ENCODE measurements at places on chromosomes 7 and 10.

DNA sequence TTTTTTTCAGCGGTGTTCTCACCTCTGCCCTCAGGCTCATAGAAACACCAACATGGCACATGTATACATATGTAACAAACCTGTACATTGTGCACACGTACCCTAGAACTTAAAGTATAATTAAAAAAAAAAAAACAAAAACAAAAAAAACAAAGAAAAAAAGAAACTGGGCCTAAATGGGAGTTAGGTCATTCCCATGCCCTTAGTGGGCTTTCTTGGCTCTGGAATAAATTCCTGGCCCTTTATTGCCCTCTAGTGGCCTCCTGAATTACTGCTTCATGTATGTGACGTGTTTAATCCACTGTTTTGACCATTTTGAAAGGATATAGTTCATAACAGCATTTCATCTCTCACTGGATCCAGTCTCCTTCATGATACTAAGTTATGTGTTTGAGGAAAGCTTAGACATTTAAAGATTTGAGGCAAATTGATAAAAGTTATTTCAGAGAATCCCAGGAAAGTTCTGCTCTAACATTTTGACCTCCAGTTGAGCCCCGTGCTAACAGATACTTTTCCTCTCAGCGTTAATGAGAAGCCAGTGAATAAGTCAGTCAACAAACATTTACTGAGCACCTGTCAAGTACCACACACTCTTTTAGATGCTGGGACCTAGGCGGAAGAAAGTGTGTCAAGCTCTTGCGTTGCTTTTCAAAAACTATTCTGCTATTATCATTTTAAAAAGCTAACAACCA, 54.7 kb upstream of the SYPL1 start:
- peak; percentile 28 for DNase-seq

DNA sequence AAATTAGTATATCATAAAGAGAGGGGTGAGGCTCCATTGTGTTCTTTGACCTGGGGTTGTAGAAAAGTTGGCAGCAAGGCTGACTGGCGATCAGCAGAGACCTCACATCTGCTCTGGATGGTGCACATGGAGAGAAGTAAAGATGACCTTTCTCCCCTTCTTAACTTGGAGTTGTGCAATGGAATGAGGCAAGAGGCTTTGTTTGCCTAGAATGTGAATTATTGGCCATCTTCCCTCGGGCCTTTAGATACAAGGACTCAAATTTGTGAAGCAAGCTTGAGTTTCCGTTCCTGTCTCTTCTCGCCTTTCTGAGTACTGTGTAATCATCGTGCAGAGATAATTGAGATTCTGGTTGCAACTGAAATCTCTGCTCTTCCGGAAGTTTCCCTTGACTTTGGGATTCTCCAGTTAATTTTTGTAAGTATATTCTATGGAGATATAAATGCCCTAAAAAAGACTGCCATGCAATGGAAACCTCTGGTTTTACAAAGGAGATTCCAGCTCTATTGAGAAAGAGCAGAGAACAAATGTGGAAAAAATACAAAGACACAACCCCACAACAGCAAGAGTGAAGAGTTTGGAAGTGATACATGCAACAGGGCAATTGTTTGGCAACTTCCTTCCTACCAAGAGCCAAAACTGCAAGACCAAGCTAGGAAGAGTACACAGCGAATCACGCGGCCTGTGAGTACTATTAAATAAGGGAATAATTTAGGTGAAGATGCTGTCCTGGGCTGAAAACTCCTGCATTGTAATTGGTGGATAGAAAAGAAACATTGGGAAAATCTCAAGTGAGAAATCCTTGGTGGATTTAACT, 542.3 kb upstream of the NRP1 start:
- DNase-seq, result no peak

DNA sequence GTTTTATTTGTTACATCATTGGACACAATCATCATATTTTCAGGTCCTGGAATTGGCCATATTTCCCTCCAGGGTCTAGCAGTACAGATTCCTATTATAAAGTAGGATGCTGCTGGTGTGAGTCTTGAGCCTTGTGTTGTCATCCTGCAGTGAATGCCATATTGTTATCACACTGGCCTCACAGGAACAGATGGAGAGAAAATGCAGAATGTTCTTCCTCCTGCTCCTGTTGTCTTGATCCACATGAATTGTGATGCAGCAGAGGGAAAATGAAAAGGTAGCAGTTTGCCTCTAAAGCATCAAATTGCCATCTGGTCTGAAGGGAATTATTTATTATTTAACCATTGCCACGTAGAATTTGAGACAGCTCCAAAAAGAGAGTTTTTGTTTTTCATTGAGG, 248.6 kb downstream of the GPAM start:
- DNase-seq, result no peak

DNA sequence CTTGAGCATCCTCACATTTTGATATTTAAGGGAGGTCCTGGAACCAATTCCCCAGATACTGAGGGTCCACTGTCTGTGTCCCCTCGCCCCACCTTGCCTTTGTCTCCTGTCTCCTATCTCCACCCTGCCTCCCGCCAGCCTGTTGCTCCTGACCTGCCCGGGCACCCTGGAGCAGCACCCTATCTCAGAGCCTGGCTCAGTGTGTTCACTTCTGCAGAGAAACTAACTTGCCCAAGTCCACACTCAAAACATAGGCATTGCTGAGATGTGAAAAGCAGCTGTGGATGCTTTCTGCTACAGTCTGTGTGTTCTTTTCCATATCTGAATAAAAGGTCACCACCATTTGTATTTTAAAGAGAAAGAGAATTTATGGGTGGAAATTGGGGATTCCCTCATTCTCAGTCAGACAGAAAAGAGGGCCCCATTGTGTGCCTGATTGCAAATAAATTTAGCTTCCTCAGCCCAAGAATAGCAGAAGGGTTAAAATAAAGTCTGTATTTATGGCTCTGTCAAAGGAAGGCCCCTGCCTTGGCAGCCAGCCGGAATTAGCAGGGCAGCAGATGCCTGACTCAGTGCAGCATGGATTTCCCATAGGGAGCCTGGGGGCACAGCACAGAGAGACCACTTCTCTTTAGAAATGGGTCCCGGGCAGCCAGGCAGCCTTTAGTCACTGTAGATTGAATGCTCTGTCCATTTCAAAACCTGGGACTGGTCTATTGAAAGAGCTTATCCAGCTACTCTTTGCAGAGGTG, 161.3 kb downstream of the EGFR start:
- no peak for DNase-seq

- no peak for DNase-seq
Measured at GRCh38 chr10:60565492-60565891, 175.8 kb upstream of the ANK3 start.
